ENCODE measurements at places on chromosomes 4 and X. TPM values are rescaled to one million over a fixed set of nuclear protein-coding genes. Genes with fewer than 3 reads are reported as not detected.

GRCh38 chr4:3073158-3074077 is 920 bp downstream of the HTT-AS start:
- no peak for DNase-seq

DNA sequence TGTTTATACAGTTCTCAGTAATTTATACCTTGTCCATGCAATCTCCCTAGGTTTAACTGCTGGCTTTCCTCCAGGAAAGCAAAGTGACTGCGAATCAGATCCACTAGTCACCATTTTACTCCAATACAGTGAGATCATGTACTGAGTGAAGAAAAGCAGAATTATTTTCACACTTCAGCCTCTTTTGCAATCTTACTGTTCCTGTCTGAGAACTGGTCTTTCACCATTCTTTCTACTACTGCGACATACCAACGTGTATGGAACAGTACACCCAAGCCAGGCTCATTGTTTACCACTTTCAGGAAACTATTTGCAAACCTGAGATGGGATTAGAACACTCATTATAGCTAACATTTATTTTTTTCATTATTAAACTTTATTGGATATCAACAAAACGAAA is 8.0 kb upstream of the MSL3 start:
- no peak for DNase-seq

- no peak for DNase-seq
Observed at GRCh38 chr4:60581919-60582536, 618.1 kb upstream of the ADGRL3 start.

- DNase-seq = no peak
Observed at GRCh38 chrX:43141885-43142284, 363.9 kb upstream of the PPP1R2C start.

Gene HADH
- total RNA-seq = 29.5 TPM

DNA sequence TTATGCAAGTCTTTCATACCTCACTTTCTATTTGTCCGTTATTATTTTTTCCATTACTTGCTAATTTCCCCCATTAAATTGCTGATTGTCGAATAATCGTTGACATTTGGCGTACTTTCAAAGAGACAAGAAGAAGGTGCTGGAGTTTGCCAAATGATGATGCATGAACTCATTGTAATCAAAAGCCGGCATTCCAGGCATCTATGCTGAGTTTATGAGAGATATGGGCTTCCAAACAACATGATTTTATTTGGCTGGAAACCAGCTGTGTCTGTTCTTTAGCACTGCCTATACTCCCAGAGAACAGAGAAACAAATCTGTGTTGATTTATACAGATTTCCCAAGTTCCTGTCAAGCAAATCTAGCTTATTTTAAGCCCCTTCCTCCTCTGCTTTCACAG is 80.8 kb upstream of the RPS6KA3 start:
- DNase-seq = no peak

Gene SSX2B
- not detected for total RNA-seq

Measured in pancreas (tissue), 10 donors.